ENCODE measurements at places on chromosomes 7 and 10.

GRCh38 chr10:13716081-13717071, 129.6 kb downstream of the PRPF18 start:
- no peak for DNase-seq

DNA sequence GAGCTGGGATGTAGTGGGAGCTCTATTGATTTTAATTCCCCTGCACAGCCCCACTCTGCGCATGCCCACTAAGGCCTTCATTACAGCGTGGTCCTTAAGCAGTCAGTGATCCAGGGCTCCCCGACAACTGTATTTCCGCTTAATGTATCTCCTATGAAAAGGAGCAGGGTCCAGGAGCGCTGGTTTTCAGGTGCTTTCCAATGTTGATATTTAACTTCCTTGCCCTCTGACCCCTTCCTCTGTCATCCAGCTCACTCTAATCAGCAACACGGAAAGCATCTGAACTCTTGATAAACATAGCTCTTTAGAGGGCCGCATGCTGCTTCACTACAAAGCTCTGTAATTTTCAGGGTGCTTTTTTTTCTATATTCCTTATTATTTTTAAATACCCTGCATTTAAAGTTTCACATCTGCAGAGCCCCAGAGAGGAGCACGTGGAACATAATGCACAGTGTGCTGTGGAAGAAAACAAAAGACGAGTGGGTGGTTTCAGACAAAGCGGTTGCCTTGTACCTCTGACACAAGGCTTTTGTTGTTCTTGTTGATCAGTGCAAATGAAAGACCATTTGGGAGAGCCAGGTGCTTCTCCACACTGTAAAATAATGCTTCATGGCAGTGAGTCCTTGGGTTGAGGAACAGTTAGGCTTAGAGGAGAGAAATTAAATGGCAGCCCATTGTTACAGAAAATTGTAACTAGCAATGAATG, 465.9 kb upstream of the CELF2 start:
- no peak for DNase-seq

DNA sequence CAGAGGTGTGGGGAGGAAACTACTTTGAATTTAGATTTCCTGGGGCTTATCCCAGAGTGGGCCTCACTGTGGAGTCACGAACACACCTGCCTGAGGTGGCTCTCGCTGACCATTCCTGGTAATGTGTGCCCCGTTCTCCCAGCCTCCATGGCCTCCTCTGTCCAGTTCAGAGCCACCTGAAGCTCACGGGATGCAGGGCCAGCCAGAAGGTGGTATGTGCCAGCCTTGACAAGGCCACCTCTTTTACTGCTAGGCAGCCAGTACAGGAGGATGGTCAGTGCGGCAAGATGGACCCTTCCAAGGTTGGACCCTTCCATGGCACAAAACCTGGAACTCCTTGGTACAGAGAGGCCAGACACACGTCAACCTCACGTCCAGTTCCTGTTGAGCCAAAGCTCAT, 210.3 kb downstream of the DNAJB6 start:
- DNase-seq, result no peak

DNA sequence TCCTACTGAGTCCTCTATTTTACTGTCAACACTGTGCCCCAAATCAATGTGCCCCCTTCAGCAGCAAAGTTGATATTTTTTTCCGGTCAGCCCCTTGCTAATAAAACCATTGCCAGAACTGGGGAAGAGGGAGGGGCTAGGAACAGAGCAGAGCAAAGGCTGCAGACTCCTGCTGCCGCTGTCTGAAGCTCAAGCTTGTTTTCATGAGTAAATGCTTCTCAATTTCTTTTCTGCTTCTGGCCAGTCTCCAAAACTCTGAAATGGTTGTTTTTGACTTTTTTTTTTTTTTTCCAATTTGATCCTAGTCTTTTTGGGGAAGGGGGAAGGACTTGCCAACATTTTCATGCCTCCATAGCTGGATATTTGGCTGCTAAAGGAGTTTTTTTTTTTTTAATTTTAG, 26.7 kb upstream of the PROSER2 start:
- DNase-seq, result no peak

GRCh38 chr7:77413861-77414424, 2.2 kb downstream of the GSAP start:
- DNase-seq, result no peak

DNA sequence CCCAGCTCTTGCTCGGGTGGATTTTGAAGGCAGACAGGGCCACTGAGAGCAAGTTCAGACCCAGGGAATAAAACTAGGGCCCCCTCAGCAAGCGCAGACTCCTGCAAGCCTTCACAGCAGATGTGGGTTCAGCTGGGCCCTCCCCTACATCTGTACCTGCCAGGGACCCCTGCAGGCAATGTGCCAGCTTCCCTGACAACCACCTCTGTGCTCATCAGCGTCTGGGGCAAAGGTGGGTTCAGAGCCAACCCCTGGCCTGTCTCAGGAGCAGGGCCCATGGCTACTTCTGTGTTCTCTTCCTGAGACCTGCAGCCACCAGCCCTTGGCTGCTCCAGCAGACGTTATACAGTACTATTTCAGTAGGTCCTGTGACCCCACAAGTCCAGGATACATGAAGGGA, 189.5 kb downstream of the DIP2C start:
- DNase-seq, result no peak

- DNase-seq, result no peak
These were observed 89.8 kb upstream of the AKR1E2 start for GRCh38 chr10:4736183-4736582.

- DNase-seq, result no peak
These were observed 216.4 kb downstream of the ELFN1 start for GRCh38 chr7:1886361-1887064.

DNA sequence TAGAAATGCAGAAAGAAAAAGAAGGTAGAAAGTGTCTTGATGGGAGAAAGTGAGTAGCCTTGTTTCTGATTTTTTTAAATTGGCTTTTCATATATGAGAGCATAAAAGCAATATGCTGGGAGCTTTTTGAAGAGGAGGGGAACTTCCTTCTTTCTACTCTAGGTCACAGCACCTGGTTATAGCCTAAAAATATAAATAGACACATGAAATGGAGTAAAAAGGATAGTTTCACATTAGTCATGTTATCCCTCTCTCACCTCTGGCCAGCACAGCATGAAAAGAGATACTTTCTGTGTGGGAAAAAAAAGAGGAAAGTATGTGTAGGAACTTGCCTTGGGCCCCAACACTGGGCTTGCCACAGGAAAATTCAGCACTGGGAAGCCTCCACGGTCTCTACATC, 292.2 kb upstream of the ZWINT start:
- DNase-seq, result no peak

DNA sequence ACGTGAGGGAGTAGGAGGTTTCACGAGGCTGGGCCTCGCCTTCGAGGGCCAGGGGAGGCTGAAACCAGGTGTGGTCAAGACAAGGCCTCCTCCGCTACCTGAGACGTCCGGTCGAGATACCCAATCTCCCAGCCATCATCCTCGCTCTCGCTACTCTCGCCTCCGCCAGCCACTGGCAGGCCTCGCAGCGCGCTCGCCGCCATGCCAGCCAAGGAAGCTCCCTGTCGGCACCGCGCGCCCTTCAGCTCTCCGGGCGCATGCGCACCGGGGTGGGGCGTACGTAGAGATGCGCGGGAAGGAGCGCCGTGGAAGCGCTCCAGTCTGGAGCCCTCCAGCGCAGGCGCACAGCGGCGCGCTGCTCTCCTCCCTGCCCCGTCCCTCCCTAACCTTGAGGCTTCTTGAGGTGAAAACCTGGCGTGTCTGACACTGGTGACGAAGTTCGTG, at the start of gene ASZ1:
TSS of gene ASZ1 (minus strand) at position 236 of the 444 bp plus-strand sequence. CDS start at position 203, 33 bp downstream.
- no peak for DNase-seq

- no peak for DNase-seq
These were observed 234.0 kb upstream of the SP8 start for GRCh38 chr7:21020667-21021066.

DNA sequence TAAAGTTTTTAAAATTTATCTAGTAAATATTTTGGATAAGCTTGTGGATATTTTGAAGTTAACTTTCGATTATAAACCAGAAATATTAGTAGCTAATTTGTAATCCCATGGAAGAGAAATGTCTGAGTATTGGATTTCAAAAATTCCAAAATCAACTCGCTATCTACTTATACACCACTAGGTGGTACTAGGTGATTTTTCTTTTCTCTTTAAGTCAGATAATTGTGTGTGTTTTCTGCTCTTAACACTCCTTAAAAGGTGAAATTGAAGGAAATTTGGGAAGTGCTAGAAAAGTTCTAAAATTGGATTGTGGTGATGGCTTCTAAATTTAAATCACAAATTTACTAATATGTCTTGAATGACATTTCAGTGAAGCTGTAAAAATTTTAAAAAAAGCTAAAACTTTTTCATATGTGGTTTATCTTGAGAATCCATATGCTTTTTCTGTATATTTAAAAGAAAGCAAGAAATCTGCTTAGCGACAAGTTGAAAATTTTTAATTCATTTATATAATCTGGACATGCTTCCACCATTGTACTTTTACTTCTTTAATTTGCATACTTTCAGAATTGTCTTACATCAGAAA, 90.2 kb downstream of the IPMK start:
- no peak for DNase-seq

DNA sequence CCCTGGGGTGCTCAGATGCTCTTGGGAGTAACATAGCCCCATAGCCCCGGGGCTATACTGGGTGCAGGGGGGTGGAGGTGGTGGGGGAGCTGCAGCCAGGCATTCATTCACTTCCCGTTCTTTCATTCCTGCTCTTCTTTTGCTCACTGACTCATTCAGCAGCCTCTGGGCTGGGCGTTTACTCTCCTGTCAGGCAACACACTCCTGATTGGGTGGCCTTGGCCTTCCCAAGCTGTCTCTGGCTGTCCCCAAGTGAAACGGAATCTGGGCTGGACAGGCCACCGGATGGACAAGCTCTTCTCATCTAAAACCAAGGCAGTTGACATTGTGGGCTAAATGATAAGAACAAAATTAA, 34.6 kb downstream of the CHST3 start:
- no peak for DNase-seq

DNA sequence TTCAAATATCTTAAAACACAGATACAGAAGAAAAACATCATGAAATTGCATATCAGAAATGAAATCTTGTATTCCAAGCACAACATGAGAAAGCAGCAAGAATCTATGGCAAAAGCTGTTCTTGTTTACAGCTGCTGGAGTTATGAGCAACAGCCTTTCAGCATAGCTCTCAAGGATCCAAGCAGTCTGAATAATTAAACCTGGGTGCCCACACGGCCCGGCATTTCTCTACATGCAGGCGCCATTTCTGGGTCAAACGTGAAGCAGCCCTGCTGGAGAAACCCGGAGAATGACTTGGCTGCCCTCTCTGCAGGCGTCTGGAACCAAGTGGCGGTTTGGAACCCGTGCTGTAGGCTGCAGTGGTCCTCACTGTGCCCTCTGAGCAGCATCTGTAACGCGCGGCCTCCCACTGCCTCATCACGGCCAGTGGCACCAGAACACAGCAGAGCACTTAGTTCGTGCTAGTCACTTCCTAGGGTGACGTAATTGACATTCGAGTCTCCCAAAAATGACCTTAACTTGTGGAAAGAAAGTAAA, 213.0 kb downstream of the TCERG1L start:
- no peak for DNase-seq

- no peak for DNase-seq
These were observed 125.7 kb upstream of the NPS start for GRCh38 chr10:127423218-127423915.

GRCh38 chr10:95819620-95820329, 63.8 kb downstream of the ENTPD1 start:
- DNase-seq, result no peak

DNA sequence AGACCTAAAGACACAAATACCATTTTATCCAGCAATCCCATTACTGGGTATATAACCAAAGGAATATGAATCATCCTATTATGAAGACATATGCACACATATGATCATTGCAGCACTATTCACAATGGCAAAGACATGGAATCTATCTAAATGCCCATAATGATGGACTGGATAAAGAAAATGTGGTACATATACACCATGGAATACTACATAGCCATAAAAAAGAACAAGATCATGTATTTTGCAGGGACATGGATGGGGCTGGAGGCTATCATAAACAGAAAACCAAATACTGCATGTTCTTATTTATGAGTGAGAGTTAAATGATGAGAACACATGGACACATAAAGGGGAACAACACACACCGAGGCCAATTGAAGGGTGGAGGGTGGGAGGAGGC, 3.8 kb downstream of the MACC1 start:
- DNase-seq, result no peak

DNA sequence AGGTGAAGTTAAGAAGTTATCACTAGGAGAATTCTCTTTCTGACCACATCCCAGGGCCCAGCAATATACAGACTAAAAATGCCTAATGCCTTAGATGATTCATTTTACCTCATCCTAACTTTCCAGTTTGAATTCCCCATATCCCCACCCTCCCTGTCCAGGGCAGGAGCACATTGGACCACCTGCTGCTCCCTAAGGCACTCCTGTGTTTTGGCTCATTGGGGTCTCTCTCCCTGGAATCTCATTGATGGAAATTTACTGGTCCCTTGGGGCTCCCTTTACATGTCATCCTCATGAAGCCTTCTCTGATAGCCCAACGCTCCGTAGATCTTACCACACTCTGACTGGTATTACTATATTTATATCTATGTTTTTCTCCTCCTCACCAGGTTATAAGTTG, 2.7 kb downstream of the IL2RA start:
- DNase-seq, result no peak

DNA sequence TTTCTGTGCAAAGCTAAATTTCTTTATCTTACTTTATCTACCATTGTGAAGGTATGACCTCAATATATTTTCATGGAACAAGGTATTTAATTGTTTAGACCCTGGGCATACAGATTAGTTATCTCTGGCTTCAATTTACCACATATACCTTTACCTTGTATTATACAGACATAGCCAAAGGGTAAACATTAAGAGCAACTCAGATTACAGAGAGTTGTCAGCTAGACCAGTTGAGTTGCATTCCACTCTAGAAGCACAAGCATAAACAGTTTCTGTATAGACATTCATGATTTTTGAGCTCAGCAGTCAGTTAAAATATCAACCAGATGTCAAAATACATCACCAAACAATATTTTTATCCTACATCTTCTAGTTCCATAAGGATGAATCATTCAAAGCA, 857.3 kb upstream of the ZWINT start:
- no peak for DNase-seq

DNA sequence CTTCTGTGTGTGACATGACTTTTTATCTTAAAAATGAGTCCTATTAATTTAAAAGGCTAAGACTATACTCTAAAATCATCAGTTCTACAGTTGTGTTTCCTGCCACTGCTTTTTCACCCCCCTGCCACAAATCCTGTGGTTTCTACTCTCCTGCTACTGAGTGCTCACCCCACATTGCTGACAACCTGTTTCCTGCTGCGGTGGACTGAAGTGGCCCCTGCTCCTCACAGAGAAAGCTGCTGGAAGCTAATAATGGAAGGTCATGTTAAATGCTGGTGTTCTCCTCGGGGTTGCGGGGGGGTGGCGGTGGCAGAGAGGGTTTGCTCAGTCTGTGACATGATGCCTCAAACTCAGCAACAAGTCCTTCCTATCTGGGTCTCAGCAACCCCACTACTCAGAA, 113.2 kb upstream of the INHBA start:
- DNase-seq, result no peak

All from NCI-H1048 (cell line).